ENCODE measurements at places on chromosomes 3 and 15.

- DNase-seq = peak; percentile 54
These were observed 47.0 kb upstream of the PPIB start for GRCh38 chr15:64209680-64210334.

DNA sequence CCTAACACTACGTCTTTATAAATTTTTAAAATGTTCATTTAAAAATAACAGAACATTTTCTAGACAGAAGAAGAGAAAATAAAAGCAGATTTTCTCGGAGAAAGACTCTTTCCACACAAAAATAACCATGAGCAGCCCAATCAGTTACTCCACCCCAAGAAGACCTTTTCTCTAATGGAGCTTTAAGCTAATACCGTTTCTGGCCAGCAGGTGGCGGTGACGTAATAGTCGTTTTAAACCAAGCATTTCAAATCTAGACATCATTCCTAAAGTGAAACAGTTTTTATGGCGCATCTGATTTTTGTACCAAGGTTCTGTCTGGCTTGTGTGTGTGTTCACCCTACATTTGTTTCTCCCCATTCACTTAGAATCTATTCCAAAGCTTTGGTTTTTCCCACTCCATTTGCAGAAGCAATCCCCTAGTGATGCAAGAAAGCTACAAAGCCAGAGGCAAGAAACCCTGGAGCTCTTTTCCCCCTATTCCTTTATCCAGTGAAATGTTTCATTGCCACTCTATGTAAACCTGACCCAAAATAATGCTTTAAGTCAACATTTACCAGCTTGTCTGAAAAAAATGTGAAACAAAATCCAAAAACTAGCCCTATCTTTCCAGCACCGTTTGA lies 336.7 kb upstream of the IGF1R start:
- DNase-seq = peak; percentile 69

DNA sequence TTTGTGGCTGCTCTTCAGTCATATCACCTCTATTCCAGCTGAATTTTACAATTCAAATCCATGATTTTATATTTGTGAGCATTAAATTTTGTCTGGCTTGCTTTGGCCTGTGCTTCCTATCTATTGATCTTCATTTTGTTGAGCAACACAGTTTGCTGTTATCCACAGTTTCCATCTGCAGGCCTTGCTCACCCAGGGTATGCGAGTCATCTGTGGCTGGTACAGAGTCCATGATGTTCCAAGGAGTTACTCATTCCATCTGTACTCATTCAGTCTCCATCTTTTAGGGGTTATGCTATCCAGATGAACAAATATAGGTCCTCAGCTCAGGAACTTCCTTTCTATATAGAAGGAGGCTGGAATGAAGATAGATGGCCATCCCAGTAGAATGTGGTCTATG lies 70.1 kb upstream of the CCK start:
- no peak for DNase-seq

DNA sequence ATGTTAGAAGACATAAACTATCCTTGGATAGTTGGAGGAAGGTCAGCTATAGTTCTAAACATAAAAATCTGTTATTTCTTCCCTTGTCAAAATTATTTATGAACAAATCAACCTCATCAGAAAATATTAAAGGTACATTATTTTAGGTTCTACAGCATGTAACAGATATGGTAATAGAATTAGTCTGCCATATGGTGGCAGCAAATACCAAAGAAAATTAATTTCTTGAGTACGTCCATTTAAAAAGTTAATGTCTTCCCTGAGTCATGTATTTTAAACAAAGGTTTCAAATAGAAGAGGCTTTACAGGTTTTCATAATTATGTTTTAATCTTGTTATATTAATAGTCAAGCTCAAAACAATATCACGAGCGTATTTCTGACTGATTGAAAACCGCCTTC lies 17.9 kb upstream of the ANKRD28 start:
- peak; percentile 76 for DNase-seq

- DNase-seq = peak; percentile 71
These were observed 26.7 kb downstream of the MELTF start for GRCh38 chr3:197002701-197003454.

DNA sequence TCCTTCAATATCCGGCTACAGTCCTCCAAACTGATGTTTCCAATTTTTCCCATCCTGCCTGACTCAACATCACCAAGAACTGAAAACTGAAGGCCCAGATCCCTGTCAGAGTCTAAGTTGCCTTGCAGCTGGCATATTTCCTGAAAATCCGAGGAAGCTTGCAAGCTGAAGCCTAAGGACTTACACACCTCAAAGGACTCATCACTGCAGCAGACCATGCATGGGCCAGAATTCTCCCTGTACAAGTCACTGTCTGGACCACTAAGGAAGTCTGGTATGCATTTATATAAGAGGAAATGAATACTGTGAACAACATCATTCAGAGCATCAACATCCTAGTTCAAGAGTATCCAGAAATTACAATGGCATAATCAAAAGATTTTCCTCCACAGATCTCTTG lies 548.8 kb upstream of the MDFIC2 start:
- DNase-seq = peak; percentile 91

DNA sequence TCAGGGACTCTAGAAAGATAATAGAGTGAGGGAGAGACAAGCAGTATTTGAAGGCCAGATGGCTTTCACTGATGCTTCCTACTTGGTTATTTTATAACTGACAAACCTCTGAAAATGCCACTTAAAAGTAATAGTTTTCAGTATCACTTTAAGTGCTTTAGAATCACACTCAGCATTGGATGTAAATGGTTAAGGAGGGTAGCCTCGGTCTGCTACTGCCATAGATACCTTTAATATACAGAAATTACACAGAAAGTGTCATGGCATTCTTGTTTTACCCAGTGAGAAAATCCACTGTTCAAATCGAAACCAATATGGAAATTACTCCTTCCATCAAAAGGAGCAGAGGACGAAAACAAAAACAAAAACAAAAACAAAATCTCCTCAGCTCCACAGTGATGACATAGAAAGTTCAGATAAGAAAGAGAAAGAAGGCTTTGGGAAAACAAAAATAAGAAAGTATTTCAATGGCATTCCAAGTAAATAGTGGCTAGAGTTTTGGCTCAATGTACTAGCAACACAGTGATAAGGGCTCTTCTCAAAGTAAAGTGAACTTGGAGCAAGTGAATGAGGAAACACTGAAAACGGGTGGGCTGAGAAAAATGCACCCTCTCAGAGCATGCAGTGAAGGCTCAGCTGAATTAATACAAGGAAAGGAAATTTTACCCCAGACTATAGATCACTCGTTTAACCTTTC lies 43.2 kb upstream of the CD47 start:
- no peak for DNase-seq

GRCh38 chr3:71011565-71012287 lies 571.8 kb downstream of the FOXP1 start:
- no peak for DNase-seq

DNA sequence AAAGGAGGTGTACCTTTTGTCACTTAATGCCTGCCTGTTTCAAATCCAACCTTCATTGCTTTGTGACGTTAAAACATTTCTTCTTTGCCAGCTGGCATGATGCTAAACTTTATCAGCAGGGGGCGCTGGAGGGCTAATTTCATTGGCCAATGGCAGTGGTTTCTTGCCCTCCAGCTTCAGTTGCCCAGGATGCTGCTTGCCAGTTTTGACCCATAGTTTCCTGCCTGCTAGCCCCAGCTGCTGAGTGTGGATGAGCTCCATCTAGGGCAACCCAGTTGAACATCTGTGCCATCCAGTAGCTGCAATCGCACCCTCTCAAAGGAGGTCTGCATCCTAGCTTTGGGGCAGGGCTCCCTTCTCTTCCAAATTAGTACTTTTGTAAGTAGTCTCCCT lies 22.1 kb downstream of the ACKR2 start:
- DNase-seq = peak; percentile 47

DNA sequence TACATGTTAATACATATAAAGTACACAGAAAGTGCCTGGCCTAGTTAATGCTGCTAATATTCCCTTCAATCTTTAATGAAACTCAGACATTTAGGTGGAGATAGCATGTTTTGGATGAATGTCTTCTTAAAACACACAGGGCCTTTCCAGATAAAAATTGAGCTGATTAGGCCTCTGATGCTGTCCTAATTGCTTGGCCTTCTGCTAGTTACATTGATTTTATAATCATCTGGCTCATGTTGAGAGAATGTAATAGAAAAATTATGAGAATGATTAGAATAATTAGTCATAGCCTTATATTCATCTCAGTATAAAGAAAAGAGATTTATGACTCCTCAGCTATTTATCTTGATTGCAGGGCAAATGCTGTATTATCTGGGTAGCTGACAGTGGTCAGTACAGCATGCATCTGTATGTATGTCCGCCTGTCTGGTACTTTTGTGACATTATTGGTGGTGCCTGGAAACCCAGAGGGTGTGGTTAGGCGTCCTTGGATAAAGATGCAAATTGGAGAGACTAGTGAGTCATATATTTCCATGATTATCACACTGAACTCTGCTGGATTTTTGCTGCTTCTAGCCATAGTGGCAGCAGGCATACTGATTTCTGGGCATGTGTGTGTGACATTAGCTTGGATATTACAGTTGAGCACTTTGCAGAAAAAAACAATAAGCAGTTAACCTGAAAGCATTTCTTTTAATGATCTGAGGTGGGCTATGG lies 120.8 kb downstream of the FEZF2 start:
- DNase-seq = peak; percentile 13

DNA sequence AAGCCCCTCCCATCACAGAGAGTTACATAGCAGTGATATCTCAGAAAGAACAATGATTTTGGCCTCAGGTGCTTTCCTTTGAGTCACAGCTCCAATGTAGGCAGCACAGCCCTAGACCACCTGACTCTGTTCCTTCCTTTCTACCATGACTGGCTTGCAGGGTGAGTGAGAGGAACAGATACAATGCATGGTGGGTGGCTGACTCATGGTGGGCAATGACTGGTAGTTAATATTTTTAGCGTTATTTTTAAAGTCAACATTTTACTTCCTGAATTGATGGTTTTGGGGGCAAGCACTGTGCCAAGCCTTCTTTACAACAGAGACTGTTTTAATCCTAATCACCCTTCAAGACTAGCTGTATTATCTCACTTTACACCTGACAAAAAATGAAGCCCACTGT lies 32.8 kb upstream of the ST3GAL6 start:
- peak; percentile 44 for DNase-seq

DNA sequence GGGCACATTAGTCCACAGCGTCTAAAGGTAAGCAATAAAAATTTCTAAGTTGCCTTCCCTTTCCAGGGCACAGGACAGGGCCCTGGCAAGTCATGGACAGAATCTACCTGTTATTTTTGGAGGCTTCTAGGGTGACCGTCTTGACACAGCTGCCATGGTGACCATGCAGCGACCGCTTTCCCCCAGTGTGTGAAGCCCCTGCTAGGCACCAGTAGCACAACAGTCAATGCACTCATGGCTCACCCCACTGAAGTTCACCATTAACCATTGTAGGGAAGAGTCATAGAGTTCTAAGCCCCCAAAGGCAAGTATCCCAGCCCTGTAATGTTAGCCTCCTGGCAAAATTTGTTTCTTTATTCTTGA lies 43.8 kb upstream of the SLCO2A1 start:
- DNase-seq = no peak
